ENCODE measurements at places on chromosomes 16 and 17. TPM values are rescaled to one million over a fixed set of nuclear protein-coding genes. Genes with fewer than 3 reads are reported as not detected.

Gene VMO1
- total RNA-seq, result not detected

Gene KRT31
- not detected for total RNA-seq

Gene PARN
- total RNA-seq, result 59.1 TPM

DNA sequence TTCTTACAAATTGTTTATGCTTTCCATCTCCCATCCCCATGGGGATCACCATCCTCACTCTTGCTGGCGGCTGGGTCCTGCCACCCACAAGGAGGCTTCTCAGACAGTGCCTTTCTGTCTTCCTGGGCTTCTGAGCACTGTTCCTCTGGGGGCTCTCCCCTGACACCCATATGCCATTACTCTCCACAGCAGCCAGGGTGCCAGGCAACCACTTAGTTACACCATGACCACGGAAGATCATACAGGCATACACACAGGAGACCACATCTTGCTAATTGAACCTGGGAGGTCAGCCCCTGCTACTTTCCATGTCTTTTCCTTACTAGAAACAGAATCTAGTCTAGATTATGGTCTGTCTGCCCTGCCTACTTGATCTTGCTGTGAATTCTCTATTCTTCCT, 27.7 kb upstream of the HS3ST2 start:
- no peak overlapping the region for H3K27ac ChIP-seq
- no peak for DNase-seq
- H3K27me3 ChIP-seq, result no peaks in the 10 kb centered on the region
- peaks cover 16% of the 10 kb centered on the region for H3K4me1 ChIP-seq
- no peak overlapping the region for H3K4me3 ChIP-seq
- no peaks in the 10 kb centered on the region for H3K36me3 ChIP-seq

- no peak overlapping the region for H3K27ac ChIP-seq
- H3K4me3 ChIP-seq, result no peak overlapping the region
- H3K27me3 ChIP-seq, result no peaks in the 10 kb centered on the region
- no peak for DNase-seq
- H3K36me3 ChIP-seq, result no peaks in the 10 kb centered on the region
Observed at GRCh38 chr16:77763994-77764393, 24.4 kb upstream of the VAT1L start.

DNA sequence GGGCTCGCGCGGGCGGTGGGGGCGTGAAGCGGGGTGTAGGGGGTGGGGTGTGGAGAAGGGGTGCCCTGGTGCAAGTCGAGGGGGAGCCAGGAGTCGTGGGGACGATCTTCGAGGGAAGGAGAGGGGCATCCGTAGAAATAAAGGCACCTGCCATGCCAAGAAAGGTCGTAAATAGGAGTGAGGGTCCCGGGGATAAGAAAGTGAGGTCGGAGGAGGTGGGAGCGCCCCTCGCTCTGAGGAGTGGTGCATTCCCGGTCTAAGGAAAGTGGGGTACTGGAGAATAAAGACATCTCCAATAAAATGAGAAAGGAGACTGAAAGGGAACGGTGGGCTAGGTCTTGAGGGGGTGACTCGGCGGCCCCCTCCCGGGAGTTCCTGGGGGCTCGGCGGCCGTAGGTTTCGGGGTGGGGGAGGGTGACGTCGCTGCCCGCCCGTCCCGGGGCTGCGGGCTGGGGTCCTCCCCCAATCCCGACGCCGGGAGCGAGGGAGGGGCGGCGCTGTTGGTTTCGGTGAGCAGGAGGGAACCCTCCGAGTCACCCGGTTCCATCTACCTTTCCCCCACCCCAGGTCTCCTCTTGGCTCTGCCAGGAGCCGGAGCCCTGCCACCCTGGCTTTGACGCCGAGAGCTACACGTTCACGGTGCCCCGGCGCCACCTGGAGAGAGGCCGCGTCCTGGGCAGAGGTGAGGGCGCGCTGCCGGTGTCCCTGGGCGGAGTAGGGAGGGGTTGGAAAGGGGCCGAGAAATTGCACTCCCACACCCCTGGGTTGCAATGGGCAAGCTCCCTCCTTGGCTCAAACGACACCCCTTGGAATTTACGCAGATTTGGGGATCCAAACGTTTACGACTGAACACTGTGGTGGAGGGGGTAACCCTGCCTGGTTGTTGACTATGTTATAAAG, 888 bp downstream of the CDH1 start:
- DNase-seq, result peak; percentile 84
- peaks cover 55% of the 10 kb centered on the region for H3K36me3 ChIP-seq
- H3K4me1 ChIP-seq, result peaks cover 34% of the 10 kb centered on the region
- H3K27ac ChIP-seq, result peak overlapping the region; percentile 85
- peak overlapping the region; percentile 89 for H3K4me3 ChIP-seq

DNA sequence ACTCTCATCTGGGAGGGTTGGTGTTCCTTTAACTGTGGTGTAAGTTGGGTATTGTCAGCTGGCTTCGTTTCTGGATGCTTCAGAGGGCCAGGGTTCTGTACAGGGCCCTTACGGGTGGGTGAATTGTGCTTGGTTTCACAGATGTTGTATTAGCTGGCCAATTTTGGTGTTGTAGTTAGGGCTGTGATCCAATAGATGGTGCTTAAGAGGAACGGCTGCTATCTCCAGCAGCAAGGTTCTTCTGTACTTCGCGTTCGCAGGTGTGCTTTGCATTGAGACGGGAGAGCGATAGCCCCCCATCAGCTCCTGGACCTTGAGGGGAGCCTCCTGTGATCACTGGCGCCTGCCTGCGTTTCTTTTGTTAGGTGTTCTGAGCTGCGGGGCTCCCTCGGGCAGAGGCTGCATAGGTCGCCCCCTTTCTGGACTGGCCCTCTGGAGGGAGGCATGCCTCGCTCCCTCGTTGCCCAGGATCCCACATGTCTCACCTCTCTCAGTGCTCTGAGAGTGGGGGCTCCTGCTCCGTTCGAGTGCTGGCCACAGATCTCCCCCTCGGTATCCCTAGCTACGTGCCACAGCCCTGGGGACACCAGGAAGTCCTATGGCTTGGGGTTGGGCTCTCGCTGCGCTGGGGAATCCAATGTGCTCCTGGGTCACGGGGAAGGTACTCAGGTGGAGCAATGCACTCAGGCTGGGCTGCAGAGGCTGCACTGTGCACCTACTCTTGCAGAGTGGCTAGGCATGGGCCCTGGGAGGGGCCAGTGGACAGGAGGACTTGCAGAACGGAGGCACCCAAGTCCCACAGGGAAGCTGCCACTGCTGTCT, 837 bp upstream of the PRDM7 start:
- H3K27me3 ChIP-seq, result peaks cover 24% of the 10 kb centered on the region
- peaks cover 36% of the 10 kb centered on the region for H3K36me3 ChIP-seq
- H3K4me1 ChIP-seq, result peaks cover 25% of the 10 kb centered on the region
- peak overlapping the region; percentile 72 for H3K27ac ChIP-seq
- H3K4me3 ChIP-seq, result peak overlapping the region; percentile 62
- DNase-seq, result peak; percentile 16

DNA sequence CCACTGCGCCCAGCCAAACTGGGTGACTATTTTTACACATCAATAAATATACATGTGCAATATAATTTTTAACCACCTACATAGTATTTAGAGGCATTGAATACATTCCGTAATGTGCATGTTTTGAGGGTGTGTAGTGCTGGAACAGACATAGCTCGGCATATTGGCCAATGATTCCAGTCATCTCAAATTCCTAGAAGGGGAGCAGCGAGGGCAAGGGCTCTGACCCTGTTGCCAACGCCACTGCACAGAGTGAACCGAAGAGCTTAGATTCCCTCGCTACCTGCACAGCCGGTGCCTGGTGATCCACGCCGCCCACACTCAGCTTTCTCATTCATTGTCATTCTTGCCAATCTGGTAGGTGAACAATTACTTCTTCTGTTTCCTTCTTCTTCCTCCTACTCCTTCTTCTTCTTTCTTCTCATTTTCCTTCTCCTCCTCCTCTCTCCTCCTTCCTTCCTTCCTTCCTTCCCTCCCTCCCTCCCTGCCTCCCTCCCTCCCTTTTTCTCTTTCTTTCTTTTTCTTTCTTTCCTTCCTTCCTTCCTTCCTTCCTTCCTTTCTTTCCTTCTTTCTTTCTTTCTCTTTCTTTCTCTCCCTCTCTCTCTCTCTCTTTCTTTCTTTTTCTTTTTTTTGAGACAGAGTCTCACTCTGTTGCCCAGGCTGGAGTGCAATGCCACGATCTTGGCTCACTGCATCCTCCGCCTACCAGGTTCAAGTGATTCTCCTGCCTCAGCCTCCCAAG, 26.3 kb upstream of the ATP2A3 start:
- H3K27ac ChIP-seq, result peak overlapping the region; percentile 51
- H3K4me1 ChIP-seq, result peaks cover 10% of the 10 kb centered on the region
- H3K36me3 ChIP-seq, result peaks cover 6% of the 10 kb centered on the region
- DNase-seq, result no peak
- H3K4me3 ChIP-seq, result peak overlapping the region; percentile 52

DNA sequence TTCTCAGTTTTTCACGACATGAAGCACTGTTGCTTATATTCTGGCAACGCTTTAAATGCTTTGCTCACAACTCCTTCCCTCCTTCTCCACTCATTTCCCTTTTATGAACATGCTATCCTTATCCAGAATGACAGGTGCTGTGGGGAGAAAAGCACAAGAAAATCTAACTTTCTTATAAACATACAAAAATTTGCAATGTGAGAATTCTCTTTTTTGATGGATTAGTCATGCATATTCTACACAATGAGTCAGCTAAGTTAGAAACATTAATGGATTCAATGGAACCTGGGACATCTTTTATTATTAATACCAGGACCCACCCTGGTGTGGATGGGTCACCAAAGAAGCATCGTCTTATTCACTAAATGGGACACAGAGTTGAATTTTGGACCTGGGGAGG, 234.6 kb upstream of the CDH5 start:
- H3K27ac ChIP-seq, result no peak overlapping the region
- H3K4me1 ChIP-seq, result no peaks in the 10 kb centered on the region
- no peak overlapping the region for H3K4me3 ChIP-seq
- no peaks in the 10 kb centered on the region for H3K36me3 ChIP-seq

- H3K4me3 ChIP-seq, result peak overlapping the region; percentile 94
- H3K4me1 ChIP-seq, result peaks cover 31% of the 10 kb centered on the region
- H3K36me3 ChIP-seq, result peaks cover 60% of the 10 kb centered on the region
- no peak for DNase-seq
Observed at GRCh38 chr16:19522397-19522732, 467 bp upstream of the GDE1 start.

DNA sequence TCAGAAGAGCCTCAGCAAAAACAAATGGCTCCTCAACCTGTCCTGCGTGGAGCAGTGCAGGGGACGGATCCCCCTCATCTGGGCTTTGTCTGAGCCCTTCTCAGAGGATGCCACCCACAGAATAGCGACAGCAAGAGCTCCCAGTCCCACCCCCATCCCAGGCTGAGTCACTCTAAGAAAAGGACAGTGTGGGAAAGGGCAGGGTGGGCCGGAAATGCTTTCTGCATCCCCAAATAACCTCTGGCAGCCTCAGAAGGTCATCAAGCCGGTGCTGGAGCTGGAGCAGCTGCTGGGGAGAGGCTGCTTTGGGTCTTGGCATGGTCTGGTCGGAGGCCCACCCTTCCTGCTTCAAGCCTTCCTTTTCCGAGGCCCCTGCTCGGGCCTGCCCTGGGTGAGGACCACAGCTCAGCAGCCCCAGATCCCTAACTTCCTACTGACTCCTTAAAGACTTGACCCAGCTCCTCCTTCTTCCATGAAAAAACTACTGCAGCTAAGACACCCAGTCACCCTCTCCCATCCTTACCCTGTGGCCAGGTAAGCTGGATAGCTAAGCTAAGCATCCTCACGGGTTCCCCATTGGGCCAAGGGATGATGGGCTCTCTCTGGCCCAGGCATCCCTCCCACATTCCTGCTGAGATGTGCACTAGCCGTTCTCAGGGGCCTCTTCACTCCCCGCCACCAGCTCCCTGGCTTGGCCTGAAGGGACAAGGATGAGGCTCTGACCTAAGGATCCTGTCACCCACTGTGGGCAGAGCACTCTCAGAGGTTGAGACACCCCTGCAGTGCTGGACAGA, 8.7 kb downstream of the SLC12A4 start:
- peaks cover 6% of the 10 kb centered on the region for H3K36me3 ChIP-seq
- H3K4me1 ChIP-seq, result no peaks in the 10 kb centered on the region
- no peak overlapping the region for H3K4me3 ChIP-seq
- no peak for DNase-seq
- no peak overlapping the region for H3K27ac ChIP-seq
